ENCODE measurements at places on chromosomes 3 and 15.

GRCh38 chr3:159082519-159082918 lies 280.7 kb downstream of the MFSD1 start:
- DNase-seq, result no peak

GRCh38 chr15:47610736-47611135 lies 106.6 kb upstream of the SEMA6D start:
- no peak for DNase-seq

- DNase-seq, result no peak
These were observed 2.2 kb upstream of the C15orf39 start for GRCh38 chr15:75199357-75199940.

DNA sequence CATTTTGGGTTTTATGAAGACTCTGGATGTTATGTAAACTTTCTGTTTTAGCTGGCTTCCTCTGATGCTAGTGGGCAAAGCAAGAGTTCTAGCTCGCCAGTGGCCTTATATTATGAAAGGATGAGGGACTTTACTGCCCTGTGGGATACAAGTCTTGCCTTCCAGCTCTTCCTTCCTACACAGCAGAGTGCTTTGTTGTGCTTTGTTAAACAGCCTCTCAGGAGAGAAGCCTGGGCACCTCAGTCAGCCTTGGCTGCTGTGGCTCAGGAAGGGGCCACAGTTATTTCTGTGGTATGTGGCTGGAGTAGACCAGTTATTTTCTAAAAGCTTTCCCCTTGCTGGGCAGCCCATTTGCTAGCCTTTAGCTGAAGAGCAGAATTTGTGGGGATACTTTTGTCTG lies 69.5 kb upstream of the SUCLG2 start:
- DNase-seq, result no peak

- DNase-seq, result no peak
These were observed 260.1 kb upstream of the CTNNB1 start for GRCh38 chr3:40939030-40939740.

DNA sequence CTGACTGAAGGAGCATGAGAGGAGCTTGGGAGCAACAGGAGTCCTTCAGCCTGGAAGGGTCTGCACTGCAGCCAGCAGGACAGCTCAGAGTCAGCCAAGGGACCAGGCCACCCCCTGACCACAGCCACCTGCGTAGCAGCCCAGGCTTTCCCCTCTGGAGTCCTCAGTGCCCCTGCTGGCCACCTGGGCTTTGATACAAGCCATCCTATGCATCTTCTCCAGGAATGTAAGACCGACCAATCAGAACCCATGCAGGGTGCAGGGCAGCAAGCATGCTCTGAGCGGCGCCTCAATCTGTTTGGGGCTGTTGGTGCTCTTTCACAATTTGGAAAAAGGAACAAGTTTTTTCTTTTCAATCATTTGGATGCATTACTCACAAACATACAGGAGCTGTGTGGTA lies 52.0 kb downstream of the DZIP1L start:
- DNase-seq, result no peak

GRCh38 chr3:160009525-160009924 lies 20.9 kb downstream of the IL12A start:
- no peak for DNase-seq

DNA sequence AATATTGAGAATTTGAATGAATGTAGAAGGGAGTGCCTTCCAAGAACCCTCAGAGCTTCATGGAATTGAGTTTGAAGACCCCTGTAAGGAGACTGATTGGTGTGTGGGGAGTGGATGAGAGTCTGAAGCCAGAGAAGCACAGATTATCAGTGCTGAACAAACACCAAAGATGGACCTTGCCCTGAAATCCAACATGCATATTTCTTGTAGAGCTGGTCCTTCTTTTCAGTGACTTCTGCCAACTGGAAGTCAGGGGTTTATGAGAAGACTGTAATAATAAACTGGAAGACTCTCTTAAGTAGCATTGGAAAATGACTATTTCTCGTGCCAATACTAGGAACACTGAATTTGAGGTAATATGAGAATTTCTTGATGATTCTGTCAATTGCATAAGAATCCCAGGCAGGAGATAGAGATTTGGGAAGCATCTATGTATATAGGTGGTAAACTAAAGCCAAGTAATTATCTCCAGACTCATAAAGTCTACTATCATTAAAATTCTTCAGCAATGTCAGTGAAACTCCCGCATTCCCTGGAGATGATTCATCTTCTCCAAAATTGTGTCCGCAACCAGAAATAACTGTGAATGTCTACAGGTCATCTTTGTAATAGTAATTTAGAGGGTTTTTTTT lies 213.8 kb downstream of the IL5RA start:
- no peak for DNase-seq

- DNase-seq, result no peak
These were observed 82.9 kb downstream of the FSIP1 start for GRCh38 chr15:39699516-39700374.

DNA sequence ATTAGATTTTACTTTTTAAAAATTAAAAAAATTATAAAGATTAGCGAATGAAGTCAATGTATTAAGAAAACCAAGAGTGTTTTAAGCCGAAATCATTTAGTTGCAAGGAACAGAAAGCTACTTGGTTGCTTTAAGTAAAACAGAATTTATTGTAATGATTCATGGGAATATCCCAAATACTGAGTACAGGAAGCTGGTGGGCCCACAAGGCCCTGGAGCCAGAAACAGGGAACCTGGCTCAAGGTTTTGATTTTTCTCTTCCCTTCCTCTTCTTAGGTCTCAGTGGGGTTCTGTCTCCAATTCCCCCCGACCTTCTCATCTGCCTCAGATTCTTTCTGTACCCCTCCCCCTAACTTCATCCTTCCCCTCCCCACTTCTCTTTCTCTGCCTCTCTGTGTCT lies 229.0 kb downstream of the TLE3 start:
- no peak for DNase-seq

DNA sequence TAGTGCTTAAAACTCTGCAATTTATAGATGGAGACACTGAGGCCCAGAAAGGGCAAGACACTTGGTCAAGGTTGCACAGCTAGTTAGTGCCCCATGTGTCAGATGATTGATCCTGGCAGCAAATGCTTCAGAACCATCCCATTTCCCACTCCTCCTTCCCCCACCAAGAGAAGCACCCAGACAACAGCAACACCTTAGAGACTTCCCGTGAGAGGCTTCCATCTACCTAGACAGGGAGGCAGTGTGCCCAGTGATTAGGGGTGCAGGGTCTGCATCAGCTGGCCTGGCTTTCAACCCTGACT lies 77.6 kb downstream of the CORO2B start:
- DNase-seq, result no peak

- no peak for DNase-seq
These were observed 79.0 kb upstream of the SELENOK start for GRCh38 chr3:53970661-53971060.

DNA sequence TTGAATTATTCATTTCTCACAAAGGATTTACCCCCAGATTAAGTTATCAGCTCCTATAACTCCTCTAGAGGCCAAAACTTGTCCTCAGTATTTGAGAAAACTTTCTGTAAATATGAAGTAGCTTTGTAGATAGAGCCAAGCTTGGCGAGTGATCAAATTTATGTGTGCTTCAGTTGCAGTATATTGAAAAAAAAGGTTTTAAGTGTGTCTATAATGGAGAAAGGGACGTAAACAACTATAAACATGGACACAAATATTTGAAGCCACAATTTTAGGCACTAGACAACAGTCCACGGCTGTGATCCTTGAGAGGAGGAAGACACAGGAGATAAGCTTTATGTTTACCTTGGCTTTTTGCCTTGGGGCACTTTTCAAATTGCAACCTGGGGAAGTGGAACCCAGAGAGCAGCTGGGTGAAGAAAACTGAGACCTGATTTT lies 118.7 kb downstream of the THRB start:
- no peak for DNase-seq

- no peak for DNase-seq
These were observed 61.7 kb upstream of the PPIB start for GRCh38 chr15:64224511-64224910.

DNA sequence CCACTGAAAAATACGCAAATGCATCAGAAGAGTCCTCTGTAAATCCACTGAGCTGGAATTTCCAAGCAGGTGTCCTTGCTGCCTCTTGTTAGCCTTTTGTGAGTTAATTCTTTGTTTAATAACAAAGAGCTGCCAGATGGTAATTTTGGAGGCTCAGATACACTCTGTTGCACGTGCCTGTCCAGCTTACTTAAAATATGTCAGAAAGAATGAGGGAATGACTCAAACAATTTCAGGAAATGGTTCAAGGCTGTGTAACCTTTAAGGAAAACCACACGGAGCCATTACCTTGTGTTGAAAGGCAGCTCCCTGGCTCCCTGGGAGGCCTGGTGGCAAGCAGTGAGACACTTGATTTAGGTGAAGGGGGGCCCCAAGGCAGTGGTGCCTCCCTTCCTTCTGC lies 302.2 kb upstream of the CTDSPL start:
- no peak for DNase-seq

DNA sequence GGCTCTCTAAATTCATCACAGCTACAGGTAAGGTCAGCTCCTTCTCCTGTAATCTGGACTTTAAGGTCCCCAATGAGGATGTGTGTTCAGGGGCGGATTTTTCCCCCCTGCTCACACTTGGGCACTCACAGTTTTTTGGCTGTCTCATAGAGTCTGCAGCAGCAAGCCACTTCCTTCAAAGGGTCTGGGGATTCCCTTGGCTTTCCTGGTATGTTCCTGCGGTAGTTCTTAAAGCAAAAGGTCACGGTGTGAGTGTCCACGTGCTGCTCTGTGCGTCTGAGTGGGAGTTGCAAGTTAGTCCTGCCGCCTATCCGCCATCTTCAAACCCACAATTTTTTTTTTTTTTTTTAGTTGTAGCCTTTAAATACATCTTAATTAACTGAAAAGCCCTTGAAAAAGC lies 15.4 kb upstream of the CFAP20DC start:
- no peak for DNase-seq

DNA sequence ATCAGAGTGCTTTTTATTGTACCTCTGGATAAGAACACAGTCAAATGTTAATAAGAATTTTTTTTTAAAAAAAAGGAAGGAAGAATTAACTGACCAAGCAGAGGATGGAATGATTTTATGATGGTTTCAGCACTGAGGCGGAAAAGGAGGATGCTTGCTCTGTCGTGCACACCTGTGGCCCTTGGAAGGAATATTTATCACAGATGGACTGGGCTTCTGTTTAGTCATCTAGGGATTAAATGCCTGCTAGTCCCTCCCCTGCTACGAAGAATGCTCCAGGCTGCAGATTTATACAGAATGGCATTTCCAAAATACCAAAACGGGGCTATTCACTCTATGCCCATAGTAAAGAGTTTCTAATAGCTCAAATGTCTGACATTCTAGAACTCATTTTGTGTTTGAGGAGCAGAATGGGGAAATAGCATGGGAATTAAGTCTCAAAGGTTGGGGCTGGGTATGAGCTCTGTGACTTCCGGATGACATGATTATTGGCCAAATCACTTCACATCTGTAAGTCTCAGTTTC lies 92.8 kb upstream of the BCL6 start:
- no peak for DNase-seq

- DNase-seq, result no peak
These were observed 74.8 kb downstream of the DHX30 start for GRCh38 chr3:47877719-47878118.

DNA sequence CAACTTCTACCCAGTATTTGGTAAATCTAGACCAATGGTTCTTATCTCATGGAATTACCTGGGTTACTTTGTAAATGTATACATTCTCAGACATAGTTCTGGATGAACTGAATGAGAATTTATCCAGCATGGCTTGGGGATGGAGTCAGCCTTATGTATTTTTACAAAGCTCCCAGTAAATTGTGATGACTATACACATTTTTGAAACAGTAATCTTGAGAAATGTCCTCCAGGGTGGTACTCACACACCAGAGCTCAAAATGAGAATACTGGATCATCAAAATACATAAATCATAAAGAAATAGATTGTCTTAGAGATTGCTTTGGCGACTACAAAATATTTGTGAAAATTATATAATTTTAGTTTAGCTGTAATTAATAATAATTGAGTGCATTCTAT lies 722.1 kb upstream of the DPPA4 start:
- DNase-seq, result no peak

GRCh38 chr15:71314956-71315537 lies 199.8 kb downstream of the THSD4 start:
- DNase-seq, result no peak

DNA sequence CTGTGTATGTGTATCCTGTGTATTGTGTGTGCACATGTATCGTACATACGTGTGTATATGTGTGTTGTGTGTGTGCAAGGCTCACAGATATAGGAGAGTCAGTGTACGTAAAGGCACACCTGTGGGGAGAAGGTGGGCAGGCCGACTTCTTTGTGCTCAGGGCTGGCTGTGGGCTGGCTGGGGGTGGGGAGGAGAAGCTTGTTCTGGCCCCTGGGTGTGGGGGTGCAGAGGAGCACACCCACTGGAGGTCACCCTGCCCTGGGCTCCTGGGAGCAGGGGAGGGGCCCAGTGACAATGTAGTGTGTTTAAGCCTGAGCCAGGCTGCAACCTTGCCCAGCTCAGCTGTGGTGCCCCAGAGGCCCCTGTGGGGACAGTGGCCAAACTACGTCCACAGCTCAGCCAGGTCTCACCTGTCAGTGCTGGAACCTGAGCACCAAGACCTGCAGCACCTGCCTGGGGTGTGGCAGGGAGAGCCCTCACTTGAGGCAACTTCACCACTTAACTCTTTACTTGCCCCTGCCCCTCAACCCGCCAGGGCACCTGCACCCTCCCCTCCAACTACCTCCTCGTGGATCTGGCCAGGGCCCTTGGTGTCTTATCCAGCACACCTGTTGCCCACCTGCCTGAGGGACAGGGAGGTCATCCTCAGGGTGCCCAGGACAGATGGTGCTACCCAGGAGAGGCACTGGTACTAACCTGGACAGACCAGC lies 2.6 kb upstream of the HHATL start:
- DNase-seq, result no peak

Data from activated gamma-delta T cell (primary cell).